Stimulated activated CD8-positive, alpha-beta memory T cell treated with anti-CD3 and anti-CD28 coated beads, Interleukin-15, amount 100 ng/mL, for 4 hours (primary cell): ENCODE measurements at places on chromosomes 5 and 9.

- no peak for DNase-seq
Measured at GRCh38 chr5:3456121-3456681, 139.4 kb upstream of the IRX1 start.

DNA sequence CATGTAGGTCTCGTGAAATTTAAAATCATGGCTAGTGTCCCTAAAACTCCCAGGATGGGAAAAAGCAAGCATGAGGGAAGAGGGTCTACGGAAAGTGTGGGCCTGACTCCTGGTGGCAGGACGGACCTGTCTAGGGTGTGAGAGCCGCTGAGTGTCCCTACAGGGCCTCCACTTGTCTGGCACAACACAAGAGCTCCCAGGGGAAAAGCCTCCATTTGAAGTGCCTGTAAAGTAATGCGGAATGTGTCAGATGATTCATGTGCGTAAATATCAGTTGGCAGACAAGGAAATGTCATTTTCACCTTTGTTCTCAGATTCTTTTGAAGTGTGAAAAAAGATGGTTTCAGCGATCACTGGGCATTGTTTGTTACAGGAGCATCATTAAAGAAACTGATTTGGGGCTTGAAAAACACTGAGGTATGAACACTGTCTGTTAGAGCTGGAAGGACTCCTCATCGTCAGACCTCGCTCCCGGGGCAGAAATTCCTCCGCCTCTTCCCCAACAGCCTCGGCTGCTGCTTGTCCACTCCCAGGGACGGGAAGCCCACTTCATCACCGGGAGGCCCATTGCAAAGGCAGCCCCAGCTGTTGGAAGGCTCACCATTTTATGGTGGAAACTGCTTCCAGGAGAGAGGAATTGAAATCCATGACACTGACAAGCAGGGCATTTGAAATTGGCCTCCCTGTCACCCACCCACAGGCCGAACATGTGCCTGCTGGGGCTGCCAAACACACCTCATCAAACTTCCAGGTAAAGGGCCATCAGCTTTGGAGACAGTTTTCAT is 240.8 kb downstream of the FSTL4 start:
- DNase-seq, result no peak

GRCh38 chr5:55316837-55317236 is 9.0 kb downstream of the MTREX start:
- no peak for DNase-seq

- DNase-seq, result no peak
Measured at GRCh38 chr5:173848986-173849596, 39.1 kb upstream of the CPEB4 start.

DNA sequence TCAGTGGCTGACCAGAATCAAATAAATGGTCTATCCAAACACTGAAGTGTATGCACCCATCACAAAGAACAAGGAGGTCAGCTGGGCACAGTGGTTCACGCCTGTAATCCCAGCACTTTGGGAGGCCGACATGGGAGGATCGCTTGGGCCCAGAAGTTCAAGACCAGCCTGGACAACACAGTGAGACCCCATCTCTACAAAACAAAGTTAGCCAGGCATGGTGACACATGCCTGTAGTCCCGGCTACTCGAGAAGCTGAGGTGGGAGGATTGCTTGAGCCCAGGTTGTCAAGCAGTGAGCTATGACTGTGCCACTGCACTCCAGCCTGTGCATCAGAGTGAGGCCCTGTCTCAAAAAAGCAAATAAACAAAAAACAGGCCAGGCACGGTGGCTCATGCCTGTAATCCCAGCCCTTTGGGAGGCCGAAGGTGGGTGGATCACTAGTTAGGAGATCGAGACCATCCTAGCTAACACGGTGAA is 40.5 kb downstream of the SEMA4D start:
- no peak for DNase-seq

GRCh38 chr5:126741361-126741760 is 35.6 kb upstream of the LMNB1 start:
- no peak for DNase-seq

DNA sequence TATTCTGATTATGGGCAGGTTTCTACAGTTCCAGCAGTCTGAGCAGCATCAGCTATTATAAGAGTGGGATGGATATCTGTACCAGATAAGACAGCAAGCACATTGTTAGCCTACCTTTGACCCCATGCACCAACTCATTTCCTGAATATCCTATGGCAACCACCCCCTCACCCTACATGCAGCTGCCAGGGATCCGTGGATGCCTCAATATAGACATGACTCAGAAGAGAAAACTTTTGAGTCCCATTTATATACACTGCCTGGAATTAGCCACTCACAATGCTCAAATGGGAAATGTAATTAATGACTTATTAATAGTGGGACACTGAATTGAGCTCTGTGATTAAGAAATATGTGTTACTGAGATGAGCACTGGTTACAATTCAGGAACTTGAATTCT is 124.4 kb downstream of the SSBP2 start:
- no peak for DNase-seq

DNA sequence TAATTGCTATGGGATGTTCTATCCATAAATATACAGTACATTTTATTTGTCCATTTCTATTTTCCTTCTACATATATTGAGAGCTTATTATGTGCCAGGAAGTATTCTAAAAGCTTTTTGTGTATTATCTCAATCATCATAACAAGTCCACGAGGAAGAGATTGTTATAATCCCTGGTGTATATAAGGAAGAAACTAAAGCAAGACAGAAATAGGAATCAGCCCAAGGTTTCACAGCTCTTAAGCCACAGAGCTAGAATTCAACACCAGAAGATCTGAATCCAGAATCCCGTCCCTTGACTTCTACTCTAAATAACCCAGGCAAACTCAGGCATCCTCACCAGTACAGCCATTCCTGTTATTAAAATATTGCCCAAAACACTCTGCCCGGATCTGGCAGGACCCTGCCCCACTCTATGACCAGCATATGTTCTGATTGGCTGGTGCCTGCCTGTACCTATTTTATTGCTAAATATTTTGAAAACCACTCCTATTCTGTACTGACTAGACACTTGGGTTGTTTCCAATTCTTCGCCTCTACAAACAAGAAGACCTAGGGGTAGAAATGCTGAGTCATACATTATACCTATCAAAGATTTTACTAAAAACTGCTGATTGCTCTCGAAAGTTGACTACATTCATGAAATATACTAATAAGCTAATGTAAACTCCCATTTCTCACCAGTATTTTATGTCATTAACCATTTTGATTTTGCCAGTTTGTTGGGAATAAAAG is 297.4 kb downstream of the ENC1 start:
- DNase-seq, result no peak

DNA sequence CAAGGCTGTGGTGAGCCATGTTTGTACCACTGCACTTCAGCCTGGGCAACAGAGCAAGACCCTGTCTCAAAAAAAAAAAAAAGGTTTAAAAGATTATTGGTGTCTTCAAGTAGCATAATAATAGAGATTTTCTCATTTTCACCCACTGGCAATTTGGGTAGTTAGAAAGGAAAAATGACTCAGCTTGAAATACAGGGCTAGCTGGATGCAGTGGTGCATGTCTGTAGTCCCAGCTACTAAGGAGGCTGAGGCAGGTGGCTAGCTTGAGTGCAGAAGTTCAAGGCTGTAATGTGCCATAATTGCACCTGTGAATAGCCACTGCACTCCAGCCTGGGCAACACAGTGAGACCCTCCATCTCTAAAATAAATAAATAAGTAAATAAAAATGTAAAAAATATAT is 111.1 kb downstream of the ARRDC3 start:
- DNase-seq, result no peak

DNA sequence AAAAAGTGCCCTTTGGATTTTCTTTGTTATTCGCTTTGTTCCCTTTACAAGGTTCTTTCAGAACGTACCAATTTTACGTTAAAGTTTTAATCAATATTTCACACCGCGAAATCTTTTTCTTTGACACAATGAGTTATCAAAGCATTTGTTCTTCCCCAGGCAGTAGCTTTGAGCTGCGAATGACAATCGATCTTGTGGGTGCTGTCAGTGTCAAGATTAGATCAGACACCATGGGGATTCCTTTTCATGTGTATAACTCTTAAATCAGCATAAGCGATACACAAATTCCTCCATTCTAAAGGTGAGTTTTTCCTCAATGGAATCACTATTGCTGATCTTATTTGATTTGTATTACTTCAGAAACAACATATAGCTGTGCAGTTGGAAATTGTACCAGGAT is 145.5 kb downstream of the ST8SIA4 start:
- no peak for DNase-seq

DNA sequence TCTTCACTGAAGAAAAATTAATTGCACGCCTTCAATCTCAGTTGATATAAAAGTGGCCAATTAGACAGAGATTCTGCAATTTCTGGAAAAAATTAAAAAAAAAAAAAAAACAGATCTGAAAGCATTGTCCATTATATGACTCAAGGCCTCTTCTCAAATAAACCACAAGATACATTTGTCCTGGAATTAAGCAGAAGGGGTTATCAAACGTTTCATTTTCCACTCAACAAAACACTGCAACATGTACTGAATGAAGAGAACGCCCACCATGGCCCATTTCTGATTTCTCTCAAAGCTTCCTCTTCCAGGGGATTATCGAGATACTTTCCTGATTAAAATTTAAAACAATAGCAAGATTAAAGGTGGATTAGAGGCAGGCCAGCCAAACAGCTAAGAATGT is 5.8 kb upstream of the PAPPA start:
- DNase-seq, result no peak

- DNase-seq, result no peak
Measured at GRCh38 chr9:34574571-34574970, 15.0 kb downstream of the CNTFR start.

GRCh38 chr5:148416921-148417320 is 33.2 kb downstream of the FBXO38 start:
- DNase-seq, result no peak

DNA sequence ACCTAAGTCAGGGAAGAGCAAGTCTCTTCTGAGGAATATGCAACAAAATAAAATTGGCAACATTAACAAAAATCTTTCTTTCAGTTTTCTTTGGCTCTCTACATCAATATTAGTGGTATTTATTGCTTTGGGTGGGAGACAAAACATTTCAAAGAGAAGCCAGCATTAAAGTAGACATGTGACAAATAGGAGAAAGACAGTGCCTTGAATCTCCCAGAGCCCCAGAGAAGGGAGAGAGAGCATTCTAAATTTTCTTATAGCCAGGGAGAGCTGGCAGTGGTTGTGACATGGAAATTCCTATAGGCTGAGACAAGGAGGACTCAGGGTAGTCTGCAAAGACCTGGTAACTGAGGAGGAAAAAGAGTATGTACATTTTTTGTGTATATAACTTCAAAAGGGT is 79.4 kb upstream of the NREP start:
- DNase-seq, result no peak

DNA sequence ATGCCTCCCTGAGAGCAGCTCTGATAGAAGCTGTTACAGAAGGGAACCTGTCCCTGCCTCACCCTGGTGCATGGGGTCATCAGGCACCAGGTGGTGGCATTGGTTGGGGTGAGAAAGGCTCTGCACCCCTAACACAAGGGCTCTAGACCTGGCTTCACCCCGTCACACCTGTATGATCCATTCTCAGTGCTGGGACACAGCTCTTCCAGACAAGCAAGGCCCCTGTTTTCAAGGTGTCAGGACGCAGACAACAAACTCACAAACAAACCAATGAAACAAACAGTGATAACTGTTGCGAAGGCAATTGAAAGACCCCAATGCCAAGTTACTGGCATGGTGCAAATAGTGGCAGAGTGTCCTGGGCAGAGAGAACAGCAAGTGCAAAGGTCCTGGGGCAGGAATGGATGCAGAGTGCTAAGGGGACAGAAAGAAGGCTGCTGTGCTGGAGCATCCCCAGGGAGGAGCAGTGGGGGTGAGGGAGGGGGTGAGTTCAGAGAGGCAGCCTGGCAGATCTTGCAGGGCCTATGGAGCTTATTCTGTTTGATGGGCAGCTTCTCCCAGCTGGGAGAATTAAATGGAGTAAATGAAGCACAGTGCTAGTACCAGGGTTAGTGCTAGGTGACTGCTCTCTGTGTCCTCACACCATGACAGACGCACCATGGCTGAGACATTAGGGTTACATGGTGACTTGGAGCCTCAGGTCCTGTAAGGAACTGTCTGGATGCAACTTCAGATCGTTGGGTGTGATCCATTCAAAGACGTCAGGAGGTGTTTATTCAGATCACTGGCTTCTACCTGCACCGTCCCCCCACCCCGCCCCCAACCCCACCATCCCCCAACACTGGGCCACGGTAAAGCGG is 67.9 kb upstream of the UNC5A start:
- DNase-seq, result no peak

GRCh38 chr5:149424371-149425315 is 45.6 kb upstream of the IL17B start:
- DNase-seq, result no peak

DNA sequence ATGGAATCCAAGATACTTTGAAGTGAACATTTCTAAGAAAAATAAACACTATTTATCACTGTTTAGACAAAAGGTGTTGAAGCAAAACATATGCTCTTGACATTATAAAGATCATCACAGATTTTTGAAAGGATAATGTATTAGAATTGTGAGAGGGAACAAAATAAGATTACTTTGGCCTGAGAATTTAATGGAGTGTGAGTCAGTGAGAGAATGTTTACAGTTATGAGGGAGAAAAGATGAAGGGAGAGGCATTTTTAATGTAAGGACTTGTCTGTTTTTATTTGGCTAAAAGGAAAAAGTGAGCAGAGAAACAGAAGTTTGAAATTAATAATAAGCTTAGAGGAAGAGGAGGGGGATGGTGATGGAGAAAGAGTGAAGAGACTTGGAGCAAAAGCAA is 1010.1 kb downstream of the EFNA5 start:
- DNase-seq, result no peak

- no peak for DNase-seq
Measured at GRCh38 chr5:122741681-122742080, 33.2 kb upstream of the SNX2 start.

DNA sequence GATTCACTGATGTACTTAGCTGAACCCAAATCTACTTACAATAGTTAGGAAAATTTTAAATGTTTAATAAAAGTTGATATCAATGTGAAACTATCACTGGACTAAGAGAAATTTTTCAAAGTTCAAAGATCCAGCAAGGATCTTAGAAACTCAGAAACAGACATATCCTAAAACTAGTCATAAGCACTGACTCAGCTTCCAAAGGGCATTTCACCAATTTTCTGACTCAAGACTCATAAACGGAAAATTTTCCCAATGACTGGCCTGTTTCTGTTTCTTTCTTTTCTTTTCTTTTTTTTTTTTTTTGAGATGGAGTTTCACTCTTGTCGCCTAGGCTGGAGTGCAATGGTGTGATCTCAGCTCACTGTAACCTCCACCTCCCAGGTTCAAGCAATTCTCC is 66.6 kb downstream of the CDC14B start:
- no peak for DNase-seq
